ENCODE measurements at places on chromosomes 2 and 18. TPM values are rescaled to one million over a fixed set of nuclear protein-coding genes. Genes with fewer than 3 reads are reported as not detected.

- no peak for ATAC-seq
Measured at GRCh38 chr2:120555092-120555491, 180.6 kb upstream of the GLI2 start.

DNA sequence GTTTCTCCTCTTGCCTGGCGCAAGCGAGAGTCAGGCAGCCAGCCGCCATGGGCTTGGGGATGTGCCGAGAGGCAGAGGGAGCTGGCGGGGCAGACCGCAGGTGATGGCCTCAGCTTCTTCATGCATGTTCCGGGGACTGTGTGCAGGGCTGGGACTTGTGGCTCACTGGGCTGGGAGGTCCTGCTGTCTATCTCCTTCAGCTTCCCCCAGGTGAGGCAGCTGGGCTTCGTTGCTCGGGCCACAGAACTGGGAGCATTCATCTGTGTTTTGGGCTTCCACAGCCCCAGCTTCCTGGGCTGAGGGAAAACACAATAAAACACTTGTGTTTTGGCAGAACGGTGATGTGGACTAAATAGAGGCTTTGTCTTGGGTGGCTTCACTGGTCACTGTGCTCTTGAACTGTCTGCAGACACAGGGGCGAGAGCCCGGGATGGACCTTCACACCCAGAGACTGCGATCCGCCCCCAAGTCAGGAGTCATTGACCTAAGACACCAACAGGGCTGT is 93.5 kb downstream of the DYSF start:
- no peak for ATAC-seq

INPP5D gene
- total RNA-seq = 12.4 TPM

ASXL3 gene
- total RNA-seq = 0.93 TPM

GRCh38 chr2:21040468-21041377 is 3.1 kb downstream of the APOB start:
- ATAC-seq = no peak

- no peak for ATAC-seq
Measured at GRCh38 chr2:101435001-101435862, 39.7 kb downstream of the RFX8 start.

DNA sequence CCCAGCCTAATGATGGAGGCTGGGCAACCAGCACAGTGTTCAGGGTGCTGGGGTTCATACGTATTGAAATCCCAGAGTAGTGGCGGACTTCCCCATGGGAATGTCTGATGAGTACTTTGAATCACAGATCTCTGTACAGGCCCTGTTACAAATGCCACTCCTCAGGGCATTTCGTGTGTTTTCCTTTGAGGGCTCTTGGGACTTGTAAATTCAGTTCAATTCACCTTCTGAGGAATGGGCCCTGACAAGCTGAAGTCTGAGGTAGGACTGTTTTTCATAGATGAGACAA is 288 bp upstream of the RDH14 start:
- ATAC-seq = no peak

- ATAC-seq = no peak
Measured at GRCh38 chr18:13570856-13571495, 155.4 kb downstream of the FAM210A start.

TMX3 gene
- 43.3 TPM for total RNA-seq

ZNF521 gene
- 29.3 TPM for total RNA-seq

DSG4 gene
- total RNA-seq = not detected

DNA sequence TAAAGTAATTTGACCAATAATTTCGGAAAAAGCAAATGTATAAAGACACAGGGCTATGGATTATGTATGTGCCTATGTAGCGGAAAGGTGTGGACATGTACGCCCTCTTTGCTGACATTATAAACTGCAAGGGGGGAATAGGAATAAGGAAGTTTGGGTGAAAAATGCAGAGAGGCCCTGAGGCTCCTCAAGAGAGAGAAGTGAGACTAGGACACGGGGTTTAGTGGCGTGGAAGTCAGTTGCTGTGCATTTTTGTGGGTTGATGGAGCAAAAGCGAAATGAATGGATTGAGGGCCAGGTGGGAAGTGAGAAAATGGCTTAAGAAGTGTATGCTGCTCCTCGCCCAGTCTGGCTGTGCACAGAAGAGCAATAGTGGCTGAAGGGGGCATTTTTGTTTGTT is 96.2 kb upstream of the B3GNT7 start:
- ATAC-seq = no peak

DNA sequence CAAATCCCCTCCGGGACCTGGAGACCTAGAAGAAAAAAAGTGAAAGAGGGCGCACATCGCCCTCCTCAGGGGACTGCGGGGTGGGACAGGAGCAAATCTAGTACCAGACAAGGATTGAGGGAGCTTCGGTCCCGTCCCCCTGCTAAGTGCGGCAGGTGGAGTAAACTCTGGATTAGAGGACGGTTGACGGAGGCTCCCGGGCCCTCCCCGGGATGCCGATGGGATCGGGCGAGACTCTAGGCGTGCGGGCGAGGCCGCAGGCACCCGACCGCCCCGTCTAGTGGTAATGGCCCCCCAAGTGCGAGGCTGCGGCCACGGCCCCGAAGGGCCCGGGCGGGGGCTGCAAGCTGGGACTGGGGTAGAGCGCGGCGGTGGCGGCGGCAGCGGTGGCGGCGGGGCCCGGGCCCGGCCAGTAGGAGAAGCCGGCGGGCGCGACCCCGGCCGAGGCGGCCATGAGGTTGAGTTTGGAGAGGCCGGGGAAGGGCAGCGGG is 3.5 kb downstream of the FEV start:
- ATAC-seq = no peak

DCDC2C gene
- total RNA-seq = 0.19 TPM

- ATAC-seq = peak; percentile 48
Measured at GRCh38 chr2:29080886-29081743, 6.8 kb upstream of the PCARE start.

GRCh38 chr2:190119257-190119656 is 56.7 kb upstream of the MSTN start:
- ATAC-seq = no peak
